ENCODE measurements at places on chromosomes 11 and 22.

DNA sequence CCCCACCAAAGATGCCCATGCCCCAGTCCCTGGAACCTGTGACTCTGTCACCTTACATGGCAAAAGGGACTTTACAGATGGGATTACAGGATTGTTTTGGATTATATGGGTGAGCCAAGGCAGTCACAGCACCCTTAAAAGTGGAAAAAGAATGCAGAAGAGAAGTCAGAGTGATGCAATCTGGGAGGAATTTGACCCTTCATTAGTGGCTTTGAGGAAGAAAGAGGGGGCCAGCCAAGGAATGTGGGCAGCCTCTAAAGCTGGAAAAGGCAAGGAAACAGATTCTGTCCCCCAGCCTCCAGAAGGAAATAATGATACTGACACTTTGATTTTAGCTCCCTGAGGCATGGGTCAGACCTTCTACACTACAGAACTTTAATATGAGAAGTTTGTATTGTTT is 257.3 kb upstream of the ISX start:
- no peak for DNase-seq

DNA sequence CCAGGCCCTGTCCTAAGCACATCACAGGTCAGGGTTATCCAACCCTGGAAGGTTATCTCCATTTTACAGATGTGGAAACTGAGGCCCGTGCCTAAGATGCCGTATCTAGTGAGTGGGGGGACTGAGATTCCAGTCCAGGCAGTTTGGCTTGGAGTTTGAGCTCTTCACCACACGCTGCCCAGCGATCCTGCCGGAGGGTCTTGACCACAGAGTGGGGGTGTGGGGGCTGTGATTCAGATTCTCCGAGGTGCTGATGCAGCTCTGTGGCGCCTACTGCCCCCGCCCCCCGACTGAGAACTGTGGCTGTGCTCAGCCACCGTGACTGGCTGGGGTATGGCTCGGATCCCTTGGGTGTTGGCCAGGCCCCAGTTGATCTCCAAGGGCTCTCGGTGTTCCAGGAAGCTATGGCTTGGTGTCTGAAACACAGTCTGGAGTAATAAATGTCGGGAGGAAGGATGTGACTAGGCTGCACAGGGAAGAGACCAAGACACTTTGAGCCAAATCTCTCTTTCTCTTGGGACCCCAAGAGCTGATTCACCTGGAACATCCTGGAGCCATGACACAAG is 60.6 kb upstream of the RASD2 start:
- no peak for DNase-seq

- no peak for DNase-seq
Observed at GRCh38 chr11:113574171-113574570, 99.0 kb upstream of the DRD2 start.

GRCh38 chr11:73196576-73196975 is 21.5 kb upstream of the P2RY2 start:
- DNase-seq = no peak

DNA sequence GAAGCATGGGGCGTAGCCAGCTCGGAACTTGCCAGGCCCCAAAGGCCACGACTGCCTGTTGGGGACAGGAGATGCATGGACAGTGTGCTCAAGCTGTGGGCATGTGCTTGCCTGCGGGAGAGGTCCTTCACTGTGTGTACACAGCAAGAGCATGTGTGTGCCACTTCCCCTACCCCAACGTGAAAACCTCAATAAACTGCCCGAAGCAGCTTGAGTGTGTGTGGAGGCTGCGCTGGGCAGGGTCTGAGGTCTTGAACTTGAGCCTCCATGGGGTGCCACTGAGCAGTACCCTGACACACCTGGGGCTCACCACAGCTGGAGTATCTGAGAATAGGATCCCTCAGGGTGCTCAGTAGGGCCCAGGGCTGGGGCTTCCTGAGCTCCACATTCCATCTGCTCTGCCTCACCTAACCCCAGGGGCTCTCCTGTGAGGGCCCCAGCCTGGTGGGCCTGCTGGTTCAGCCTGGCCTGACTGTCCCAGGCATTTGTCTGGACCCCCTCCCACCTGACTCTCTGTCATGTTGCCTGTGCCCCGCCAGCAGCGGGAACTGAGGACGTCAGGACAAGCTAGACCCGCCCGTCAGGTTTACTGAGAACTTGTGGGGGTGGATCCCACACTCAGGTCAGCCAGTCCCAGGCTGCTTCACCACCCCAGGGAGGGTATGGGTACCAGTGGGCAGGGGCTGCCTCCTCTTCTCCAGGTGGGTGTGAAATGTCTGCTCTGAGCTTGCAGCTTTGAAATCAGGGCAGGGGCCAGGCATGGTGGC is 3.2 kb downstream of the RASSF7 start:
- DNase-seq = no peak

DNA sequence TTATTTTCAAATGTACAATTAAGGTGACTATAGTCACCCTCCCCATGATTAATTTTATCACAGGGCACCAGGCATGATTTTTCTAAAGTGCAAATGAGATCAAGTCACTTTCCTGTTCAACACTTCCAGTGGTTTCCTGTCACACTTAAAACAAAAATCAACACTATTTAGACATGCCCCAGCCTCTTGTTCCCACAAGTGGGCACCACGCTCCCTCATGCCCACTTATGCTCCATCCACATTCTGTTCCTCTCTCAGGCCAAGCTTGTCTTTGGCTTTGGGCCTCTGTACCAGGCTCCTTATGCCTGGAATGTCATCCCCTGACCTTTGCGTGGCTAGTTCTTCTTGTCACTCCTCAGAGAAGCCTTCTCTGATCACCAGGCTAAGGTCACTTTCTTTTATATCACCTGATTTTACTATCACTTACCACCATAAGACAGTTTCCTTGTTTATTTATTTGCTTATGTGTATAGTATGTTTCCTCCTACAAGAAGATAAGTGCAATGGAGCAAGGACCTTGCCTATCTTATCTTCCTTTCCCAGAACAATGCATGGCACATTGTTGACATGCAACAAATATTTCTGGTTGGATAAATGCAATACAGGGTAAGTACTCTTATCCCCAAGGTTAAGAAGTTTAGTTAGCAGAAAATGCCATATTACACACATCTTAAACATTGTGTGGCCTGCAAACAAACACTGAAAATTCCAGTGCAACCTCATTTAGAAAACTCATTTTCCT is 50.9 kb upstream of the PANX1 start:
- no peak for DNase-seq

DNA sequence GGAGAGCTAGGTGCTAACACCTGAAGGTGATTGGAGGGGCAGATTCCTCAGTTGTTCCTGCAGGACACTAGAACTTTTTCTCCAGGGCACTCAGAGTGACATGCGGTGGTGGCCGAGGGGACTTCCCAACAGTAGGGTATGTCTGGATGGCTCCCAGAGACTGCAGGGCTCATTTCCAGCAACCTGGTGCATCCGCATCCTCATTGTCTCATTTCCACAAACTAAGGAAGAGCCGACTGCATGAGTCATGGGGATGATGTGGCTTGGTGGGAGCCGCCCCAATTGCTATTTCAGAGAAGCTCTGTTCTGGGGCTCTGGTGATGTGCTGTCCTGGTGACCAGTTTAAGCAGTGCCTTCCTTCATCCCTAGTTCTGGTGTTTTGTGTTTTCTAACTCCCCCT is 2.8 kb upstream of the ROBO4 start:
- no peak for DNase-seq

GRCh38 chr11:46894961-46895360 is 23.4 kb downstream of the LRP4 start:
- DNase-seq = no peak

DNA sequence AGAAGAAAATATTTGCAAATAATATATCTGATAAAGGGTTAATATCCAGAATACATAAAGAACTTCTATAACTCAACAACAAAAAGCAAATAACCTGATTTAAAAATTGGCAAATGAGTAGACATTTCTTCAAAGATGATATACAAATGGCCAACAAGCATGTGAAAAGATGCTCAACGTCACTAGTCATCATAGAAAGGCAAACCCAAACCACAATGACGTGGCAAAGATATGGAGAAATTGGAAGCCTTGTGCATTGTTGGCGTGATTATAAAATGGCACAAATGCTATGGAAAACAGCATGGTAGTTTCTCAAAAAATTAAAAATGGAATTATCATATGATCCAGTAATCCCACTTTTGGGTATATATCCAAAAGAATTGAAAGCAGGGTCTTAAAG is 466.3 kb downstream of the TBC1D22A start:
- DNase-seq = no peak
